Spinal cord (tissue), 10 donors: ENCODE measurements at places on chromosomes 13 and 19.

- no peak for DNase-seq
Measured at GRCh38 chr19:40358773-40359172, 10.3 kb downstream of the PLD3 start.

- peak; percentile 70 for DNase-seq
Measured at GRCh38 chr13:113034451-113035212, 65.6 kb downstream of the MCF2L start.

DNA sequence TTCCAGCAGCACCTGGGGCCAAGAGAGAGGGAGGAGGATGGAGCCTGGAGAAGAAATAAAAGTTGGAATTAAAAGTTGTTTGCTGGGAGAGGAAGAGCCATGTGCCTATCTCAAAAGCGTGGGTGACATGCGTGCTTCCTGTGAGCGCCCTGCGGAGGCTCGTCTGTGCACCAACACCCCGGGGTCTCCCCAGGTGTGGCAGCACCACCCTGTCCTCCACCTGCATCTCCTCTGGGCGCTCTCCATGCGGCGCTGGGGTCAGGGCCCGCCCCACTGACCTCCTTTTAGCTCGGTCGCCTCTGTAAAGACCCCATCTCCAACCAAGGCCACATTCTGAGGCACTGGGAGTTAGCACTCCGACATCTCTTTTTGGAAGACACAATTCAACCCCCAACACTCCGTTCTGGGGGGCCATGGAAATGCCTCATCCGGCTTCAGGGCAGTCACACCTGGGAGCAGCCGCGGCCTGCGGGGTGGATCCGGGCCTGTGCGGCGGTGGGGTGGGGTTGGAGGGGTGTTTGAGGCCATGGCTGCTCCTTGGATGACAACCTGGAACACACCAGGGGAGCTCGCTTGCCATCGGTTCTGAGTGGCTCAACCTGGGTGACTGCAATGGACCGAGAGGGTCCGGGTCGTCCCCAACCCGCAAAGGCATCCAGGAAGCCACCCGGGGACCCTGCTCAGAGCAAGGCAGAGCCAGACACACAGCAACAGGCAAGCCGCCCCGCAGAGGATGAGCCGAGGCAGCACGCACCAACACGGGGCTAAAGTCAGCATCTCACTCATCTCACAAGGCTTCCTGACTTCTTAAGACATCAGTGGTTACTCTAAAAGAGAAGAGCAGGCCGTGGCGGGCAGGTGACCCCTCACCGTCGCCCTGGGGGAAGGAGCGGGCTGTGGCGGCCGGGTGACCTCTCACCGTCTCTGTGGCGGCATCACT is 79.4 kb upstream of the MCF2L start:
- DNase-seq = no peak

- peak; percentile 59 for DNase-seq
Measured at GRCh38 chr19:4581666-4582553, 22.4 kb upstream of the SEMA6B start.

DNA sequence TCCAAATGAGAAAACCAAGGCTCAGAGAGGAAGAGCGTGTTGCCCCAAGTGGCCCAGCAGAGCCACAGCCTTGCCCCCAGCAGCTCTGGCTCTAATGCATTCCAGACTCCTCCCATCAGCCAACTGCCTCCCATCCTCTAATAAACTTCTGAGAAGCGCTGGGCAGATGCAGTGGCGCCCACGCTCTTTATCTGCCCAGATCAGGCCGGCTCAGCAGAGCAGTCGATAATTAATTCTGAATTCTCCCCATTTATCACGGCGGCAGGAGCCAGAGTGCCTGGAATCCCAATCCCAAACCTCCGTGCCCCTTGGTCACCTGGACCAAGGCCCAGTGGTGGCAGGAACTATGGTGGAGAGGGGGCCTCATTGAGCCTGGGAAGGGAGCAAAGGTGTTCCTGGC is 13.9 kb downstream of the TINCR start:
- no peak for DNase-seq

DNA sequence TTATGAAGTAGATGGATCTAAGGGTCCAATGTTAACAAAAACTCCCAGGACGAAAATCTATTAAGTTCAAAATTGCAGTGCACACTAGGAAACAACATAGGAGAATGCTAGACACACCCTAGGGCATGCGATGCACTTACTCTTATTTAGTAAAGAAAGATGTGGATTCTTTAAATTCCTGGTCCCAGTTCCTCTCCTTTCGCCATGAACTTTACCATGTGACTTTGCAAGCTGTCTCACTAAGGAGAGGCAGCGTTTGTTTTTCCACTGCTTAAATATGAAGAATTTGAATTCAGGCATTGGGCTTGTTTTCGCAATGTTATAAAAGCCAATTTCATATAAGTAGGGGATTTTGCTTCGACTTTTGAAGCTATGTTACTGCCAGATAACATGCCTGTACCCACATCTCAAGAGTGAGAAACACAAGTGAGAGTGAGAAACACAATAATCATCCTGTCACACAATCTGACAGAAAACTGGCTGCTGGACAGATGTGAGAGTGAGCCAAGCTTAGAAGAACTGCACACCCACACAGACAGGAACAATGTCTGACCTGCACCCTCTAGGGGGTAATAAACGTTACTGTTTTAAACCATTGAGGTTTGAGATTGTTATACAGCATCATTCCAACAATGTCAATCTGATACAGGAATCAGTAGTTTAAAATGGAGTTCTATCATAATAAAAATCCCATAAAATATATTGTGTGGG is 1308.4 kb downstream of the SLITRK5 start:
- no peak for DNase-seq

DNA sequence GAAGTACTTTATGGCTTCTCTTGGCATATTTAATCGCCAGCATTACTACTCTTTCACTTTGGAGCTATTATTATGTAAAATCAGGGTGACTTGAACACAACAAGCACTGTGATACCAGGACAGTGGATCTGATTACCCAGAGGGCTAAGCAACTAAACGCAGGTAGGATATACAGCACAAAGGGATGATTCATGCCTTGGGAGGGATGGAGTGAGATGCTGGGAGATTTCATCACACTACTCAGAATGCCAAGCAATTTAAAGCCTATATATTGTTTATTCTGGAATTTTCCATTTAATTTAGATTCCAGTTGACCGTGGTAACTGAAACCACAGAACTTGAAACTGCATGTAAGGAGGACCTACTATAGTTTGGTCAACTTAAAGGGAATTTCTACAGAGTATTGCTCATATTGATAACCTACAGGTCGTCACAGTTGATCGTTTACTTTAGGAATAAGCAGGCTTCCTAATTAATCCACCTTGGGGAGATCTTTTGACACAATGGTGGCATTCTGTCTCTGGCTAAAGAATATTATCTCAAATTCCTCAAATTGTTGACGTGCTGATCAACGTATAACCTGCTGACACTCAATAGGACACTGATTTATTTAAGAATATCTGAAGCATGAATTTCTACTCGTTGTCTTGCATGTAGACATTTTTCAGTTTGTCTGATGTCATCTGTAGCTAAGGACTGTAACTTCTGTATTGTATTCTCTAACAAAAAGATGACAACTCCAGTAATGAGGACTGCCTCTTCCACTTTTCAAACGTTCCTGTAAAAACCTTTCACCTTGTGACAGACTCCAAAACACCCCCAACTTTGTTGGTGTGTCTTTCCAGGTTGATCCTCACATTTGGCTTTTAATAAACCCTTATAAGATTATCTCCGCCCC is 254.2 kb downstream of the GPC5 start:
- no peak for DNase-seq

- DNase-seq = peak; percentile 64
Measured at GRCh38 chr13:77516342-77516789, 19.1 kb upstream of the SCEL start.

- no peak for DNase-seq
Measured at GRCh38 chr19:530134-531008, 1.2 kb upstream of the CDC34 start.

DNA sequence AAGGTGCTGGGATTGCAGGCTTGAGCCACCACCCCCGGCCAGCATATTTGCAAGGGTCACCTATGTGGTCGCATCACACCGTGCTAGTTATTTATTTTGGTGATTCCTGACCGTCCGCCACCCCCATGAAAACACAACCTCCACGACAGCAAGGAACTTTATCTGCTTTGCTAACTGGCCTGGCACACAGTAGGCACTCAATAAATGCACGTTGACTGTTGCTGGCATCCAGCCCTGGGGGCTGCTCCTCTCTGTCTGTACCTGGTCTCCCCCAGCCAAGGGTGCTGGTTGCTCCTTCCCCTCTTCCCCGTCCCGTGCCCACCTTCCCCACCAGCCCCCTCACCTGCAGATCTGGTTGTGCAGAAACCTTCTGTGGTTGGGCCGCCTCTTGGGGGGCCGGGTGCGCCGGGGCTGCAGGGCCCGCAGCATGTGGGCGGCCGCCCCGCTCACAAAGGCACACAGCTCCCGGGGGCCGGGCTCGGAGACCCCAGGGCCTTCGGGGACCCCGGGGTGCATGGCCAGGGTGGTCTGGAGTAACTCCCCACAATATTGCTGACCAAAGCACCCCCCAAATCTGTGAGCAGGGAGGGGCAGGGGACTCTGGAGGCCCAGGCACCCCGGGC is 401 bp downstream of the C19orf85 start:
- DNase-seq = no peak

DNA sequence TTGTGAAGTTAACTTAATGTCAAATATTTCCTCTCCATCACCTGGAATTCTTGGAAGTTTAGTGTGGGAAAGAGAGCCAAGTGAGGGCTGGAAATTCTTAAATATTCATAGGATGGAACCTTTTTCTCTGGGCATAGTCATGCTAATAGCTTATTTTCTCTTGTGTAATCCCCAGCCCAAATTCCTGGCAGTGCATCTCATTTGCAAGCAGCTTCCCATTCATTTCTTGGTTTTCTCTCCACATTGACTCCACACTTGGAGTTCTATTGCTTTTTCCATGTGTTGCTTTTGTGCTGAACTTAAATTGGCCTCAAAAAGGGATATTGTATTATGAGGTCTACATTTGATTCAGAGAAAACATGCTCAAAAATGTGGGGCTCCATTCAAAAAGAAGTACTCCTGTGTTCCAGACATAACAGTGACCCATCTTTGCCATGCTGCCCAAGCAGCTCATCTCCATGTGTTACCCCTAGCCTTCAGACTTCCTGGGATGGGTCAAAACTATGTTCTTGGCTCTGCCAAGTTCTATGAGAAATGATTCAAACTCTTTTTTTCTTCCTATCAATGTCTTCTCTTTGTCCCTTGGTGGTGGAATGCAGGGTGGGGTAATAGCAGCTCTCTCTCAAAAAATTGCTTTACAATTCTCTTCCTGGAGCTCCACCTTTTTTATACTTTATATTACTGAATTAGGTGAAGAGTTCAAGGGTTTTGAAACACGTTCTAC is 2471.5 kb downstream of the PCDH9 start:
- DNase-seq = no peak

GRCh38 chr13:33723365-33723764 is 94.6 kb upstream of the RFC3 start:
- DNase-seq = no peak

- DNase-seq = no peak
Measured at GRCh38 chr19:39595950-39596349, 6.4 kb upstream of the LGALS13 start.

DNA sequence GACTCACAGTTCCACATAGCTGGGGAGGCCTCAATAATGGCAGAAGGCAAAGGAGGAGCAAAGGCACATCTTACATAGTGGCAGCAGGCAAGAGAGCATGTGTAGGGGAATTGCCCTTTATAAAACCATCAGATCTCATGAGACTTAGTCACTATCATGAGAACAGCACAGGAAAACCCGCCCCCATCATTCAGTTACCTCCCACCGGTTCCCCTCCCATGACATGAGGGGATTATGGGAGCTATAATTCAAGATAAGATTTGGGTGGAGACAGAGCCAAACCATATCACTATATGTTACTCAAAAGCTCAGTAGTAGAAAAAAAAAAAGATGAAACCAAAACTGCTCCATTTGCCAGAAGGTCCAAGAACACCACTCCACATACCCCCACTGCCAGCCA is 58.5 kb downstream of the DNAJC15 start:
- DNase-seq = no peak

- DNase-seq = no peak
Measured at GRCh38 chr19:49216071-49216470, 58.5 kb downstream of the TRPM4 start.

DNA sequence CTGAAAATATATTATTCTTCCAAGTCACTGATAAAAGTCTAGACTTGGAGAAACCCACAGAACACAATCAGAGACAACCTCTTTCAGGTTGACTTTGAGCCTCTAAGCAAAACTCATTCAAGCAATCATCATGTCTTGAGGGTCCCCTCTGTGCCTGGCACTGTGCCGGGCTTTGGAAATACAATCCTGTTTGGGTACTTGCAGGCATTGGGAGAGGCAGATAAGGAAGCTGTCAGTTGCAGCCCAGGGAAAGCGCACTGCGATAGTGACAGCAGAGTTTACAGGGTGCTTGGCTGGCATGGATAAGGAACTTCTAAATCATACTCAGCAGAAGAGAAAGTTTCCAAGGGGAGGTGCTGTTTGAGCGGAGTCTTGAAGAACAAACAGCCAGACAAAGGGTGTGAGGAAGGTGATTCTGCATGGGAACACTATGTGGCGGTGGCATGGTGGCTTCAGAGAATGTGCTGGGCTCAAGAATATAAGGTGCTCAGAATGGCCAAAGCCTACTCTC is 9.1 kb downstream of the SERP2 start:
- no peak for DNase-seq

GRCh38 chr19:37763488-37763887 is 15.9 kb downstream of the ZNF573 start:
- no peak for DNase-seq

GRCh38 chr13:59364641-59365085 is 799.1 kb downstream of the DIAPH3 start:
- DNase-seq = no peak

DNA sequence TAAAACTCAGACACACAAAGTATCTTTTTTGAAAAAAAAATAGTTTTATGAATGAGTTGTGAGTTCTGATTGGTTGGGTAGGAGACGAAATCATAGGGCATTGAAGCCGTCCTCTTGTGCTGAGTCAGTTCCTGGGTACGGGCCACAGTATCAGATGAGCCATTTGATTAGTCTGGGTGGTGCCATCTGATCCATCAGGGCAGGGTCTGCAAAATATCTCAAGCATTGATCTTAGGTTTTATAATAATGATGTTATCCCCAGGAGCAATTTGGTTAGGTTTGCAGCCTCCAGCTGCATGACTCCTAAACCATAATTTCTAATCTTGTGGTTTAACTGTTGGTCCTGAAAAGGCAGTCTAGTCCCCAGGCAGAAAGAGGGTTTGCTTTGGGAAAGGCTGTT is 1310.6 kb downstream of the SLITRK1 start:
- DNase-seq = no peak

DNA sequence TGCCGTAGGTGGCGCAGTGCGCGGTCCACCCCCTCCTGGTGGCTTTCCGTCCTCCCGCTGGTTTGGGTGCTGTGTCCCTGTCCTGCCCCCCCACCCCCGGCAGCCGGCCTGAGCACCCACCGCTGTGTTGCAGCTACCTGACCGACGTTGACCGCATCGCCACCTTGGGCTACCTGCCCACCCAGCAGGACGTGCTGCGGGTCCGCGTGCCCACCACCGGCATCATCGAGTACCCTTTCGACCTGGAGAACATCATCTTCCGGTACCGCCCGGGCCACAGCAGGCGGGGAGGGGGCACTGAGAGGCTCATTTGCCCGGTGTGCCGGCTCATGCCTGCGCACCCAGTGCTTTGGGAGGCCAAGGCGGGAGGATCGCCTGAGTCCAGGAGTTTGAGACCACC is 20.6 kb downstream of the GNA11 start:
- DNase-seq = no peak
